ENCODE measurements at places on chromosomes 5 and 9. TPM values are rescaled to one million over a fixed set of nuclear protein-coding genes. Genes with fewer than 3 reads are reported as not detected.

DNA sequence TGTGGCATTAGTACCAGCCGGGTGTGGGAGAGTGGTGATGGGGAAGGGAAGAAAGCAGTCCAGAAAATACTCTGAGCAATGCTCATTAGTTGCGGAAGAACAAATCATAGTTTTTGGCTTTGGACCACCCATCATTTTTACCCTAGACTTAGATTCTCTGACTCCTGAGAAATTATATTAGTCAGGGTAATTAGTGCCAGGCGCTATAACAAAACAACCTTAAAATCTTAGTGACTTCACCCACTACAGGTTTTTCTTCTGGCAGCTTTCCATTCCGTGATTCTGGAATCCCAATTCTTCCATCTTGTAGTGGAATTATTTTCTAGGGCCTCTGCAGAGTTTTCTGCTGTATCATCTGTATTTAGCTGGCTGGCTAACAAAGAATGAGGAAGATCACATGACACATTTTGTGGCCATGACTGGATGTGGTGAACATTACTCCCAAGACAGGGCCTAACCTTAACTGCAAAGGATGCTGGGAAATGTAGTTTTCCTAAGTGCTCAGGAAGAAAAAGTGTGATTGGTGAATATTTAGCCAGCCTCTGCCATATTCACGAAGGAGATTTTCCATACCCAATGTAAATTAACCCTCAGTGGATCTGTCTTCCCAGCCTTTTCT, 373.0 kb upstream of the MEF2C start:
- no peak for DNase-seq

DNA sequence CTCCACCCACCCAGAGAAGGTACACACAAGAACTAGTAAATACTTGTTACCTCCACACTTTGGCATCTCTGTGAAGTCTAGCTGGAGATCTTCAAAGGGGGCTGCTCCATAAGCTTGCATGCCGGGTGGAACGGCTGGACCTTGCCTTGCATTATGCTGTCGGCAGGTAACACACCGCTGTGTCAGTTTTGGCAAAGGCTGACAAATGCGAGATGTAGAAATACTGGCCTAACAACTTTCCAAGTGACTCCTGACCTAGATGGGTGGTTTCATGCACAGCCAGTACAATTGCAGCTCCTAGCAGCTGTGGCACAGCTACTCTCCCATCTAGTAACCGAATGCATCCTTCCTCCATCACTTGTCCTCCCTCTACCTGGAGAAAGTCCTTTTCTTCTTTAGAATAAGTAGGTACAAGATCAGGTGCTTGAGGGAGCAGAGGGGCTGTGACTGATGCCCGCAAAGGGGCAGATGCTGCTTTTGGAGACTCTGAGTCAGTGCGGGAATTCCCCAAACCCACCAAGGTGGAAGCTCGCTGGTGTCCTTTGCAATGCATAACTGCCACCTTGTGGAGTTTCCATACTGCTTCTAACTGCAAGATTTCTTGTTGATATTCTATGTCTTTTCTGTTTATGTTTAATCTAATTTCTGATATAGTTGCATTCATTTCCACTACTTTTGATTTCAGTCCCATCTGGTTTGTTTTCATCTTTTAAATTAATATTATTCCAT, 78.4 kb downstream of the TMEM161B start:
- no peak for DNase-seq

GRCh38 chr5:149550594-149551226, 529 bp downstream of the CSNK1A1 start:
- peak; percentile 13 for DNase-seq

GRCh38 chr5:35212122-35212982, 17.9 kb downstream of the PRLR start:
- DNase-seq, result no peak

DNA sequence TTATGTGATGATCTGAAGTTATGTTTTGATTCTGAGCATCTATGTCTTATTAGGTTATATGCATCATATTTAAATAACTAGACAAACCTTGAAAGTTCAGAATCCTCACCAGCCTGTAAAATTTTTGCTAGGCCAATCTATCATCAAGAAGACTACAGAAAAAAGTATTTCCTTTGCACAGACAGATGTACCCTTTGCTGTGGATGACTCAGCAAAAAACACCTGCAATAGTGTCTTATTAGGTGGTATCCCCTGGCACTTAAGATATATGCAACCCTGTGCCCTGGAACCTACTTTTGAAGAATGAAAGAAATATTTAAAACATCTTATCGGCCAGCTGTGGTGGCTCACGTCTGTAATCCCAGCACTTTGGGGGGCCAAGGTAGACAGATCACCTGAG, 130.6 kb downstream of the SLF1 start:
- DNase-seq, result no peak

DNA sequence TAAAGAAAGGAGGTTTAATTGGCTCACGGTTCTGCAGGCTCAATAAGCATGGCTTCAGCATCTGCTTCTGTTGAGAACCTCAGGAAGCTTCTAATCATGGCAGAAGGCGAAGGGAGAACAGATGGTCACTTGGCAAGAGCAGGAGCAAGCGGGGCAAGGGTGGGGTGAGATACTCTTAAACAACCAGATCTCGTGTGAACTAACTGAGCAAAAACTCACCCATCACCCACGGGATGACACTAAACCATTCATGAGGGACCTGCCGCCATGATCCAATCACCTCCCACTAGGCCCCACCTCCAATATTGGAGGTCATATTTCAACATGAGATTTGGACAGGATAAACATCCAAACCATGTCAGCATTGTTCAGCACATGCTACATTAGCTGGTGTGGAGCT, 89.1 kb upstream of the HAND1 start:
- DNase-seq, result no peak

- no peak for DNase-seq
These were observed 93.0 kb downstream of the FGF18 start for GRCh38 chr5:171512397-171512796.

DNA sequence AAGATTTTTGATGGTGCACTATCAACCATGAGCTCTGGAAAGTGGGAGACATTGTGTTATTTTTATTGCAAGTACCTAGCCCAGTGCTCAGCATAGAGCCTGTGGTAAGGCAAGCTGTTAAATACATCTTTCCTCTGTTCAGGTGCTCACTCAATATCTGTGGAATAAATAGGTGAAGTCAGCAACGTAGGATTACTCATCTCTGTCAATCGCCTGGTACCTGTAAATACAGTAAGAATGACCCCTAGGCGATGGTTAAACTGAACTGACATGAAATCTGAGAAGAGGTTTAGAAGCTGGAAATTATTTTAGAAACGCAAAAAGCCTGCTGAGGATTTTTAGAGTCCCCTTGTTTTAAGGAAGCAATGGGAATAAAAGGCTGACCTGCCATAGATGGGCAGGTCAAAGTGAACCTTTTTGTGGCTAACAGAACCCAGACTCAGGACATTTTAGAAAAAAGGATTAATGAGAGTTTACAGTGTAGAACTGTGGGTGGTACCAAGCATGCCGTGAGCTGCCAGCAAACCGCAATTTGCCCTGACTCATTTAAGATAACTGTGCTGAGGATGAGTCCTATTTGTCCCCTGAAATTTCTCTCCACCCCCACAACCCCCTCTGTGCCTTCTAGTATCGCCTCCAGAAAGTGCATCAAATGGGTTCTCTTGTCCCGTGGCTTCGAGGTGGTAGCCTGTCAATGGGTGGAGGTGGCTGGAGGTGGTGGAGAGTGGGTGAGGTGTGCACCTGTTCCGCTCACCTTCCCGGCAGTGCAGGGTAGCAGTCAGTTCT, 375.1 kb downstream of the MED10 start:
- DNase-seq, result no peak

KCNV2 gene
- total RNA-seq, result not detected

DNA sequence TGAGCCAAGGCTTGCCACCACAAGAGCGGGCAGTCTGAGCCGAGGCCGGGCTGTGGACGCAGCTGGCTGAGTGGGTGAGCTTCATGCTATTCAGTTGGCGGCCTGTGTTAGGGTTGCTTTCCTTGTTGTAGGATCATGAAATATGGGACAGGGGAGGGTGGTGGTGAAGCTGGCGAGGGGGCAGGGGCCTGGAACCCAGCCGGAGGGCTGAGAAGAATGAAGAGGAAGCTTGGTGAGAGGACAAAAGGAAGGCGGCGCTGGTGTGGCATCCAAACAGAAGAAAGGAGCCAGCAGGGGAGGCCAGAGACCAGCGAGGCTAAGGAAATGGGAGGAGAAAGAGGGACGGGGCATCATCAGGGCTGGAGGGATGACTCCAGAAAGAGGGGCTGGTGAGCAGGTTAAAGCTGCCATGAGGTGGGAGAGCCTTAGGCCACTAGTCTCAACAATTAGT, 18.3 kb downstream of the RALGPS1 start:
- no peak for DNase-seq

LHX3 gene
- total RNA-seq, result 0.11 TPM

DNA sequence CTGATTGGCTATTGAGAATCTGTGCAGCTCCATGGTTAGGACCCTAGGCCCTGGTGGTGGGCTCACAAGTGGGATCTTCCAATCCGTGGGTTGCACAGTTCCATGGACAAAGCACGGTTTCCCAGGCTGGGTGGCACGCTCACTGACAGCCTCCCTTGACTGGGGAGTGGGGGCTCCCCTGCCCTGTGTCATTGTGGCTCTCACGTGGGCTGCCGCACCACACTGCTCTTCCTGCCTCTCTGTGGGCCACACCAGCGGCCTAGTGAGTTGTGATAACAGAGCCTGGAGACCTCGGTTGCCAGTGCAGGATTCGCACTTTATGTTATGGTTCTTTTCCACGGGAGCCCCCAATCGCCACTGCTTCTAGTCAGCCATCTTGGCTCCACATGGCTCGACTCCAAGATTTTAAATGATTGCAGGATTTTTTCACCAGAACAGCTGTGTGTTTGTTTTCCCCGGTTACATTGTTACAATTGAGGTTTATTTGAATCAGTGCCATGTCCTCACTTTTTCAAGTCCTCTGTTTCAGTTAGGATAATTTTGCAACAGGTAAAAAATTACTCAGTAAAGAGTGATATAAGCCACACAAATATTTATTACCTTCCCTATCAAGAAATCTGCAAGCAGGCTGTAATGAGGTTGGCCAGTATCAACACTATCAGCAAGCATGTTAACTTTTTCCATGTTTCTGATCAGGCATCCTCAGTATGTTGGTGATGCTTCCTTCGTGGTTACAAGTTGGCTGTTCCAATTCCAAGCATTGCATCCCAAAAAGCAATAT, 253.8 kb downstream of the ZNF608 start:
- DNase-seq, result no peak

DNA sequence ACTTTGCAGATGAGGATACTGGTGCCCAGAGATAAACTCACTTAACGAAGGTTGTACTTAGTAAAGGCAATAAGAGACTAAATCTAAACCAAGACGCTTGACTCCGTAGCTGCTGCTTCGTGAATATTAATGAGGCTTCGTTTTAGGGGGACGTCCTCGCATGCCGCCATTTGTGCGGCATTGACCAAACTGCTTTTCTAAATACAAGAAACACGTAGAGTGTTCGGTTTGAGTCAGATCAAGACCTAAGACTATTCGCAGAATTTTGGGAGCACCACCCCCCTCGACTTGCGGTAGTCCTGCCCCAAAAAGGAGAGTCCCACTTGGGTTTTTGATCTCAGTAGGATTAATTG, 1.1 kb downstream of the NPM1 start:
- no peak for DNase-seq

MAP1B gene
- 0.10 TPM for total RNA-seq
